NCI-H187 (cell line): ENCODE measurements at places on chromosomes 1 and 21.

DNA sequence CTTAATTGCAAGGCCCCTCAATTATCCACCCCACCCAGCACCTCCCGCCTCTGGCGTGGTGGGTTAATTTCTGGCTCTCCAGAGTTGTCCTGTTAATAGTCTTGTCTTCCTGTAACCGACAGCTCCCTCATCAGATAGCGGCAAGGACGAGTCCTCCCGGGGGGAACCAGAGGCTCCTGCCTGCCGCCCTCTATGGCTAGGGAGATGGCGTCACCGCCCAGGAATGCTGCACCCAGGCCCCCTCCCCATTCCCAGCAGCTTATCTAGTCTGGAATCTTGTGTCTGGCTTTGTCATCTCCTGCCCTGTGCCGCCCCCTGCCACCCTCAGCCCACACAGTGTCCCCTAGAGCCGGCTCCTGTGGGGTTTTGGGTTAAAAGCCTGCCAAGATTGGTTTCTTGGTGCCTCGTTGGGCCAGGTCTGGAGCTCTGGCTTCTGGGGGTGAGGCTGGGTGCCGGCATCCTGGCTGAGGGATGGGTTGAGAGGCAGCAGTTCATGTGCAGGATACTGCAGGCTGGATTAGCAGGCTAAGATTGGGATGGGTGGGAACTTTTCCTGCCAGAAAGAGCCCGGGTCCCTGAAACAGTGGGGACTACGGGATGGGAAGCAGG is 48.8 kb downstream of the EDN2 start:
- DNase-seq, result no peak

DNA sequence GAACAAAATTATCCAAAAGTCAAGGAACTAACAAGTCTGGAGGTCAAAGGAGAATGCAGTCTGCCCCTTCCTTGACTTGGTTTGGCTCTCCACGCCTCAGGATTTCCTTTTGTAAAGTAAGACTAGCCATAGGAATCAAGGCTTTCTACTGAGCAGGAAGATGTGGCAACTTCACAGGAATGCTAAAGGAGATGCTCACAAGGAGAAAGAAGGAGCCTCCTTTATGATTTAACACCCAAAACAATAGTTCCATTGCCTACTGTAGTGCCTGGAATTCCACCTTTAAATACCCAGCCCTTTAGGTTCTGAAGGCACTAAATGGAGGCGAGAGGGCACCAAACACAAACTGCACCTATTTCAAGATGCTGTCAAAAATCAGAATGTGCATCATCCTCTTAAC is 176.3 kb upstream of the NFIA start:
- DNase-seq, result no peak

DNA sequence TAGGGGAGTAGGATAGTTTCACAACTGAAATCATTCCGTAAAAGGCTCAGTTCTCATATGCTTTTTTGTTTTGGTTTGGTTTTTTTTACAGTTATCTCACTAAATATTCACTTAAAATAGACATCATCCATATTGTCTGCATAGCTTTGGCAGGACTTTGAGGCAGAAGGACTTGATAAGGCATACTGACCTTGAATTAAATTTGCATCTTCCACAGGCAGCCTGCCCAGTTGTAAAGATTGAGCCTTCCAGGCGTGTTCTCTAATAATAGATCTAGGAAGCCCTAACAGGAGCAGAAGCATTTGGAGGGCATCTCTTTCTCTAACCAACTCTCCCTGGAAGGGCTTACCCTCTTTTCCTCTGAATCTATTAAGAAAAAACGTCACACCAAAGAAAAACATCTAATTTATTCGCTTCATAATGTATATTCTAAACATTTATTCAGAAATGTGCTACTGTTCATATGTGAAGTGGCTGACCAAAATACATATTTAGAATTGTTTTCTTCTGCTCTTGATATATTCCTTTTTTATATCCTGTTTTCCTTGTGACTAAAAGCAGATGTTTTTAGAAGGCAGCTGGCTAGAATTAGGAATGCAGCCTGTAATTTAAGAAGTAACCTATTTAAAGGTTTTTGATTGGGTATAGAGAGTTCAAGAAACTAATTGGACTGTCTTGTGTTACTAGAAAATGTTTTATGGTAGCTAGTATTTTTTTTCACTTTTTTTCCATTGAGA is 20.2 kb downstream of the DESI2 start:
- DNase-seq, result no peak

DNA sequence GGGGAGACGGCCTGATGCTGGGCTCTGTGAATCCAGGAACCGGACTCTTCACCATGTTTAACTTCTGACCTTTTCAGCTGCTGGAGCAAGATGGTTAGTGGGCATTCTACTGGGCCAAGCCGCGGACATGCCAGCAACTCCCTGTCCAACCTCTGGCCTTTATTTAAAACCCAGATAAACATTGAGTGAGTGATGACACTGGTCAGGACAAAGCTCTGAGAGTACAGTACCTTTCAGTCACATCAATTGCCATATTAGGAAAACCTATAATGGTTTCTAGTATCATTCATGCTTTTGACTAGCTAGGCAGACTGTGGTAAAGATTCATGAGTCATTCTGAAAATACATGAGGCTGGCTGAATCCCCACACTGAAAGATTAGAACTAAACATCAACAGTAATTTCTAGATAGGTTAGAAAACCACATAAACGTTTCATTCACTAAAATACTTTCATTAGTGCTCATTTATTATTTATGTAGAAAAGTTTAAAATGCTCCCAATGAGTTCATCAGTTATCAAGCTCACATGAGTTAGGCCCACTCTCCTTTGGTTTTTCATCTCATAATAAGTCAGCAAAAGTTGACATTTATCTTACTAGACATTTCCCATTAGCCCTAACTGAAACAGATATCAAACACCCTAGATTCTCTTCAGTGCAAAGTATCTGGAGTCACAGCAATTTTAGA is 7.1 kb upstream of the ACTA1 start:
- DNase-seq, result no peak

GRCh38 chr1:222757646-222758268 is 20.8 kb downstream of the FAM177B start:
- DNase-seq, result no peak

GRCh38 chr1:47569681-47570470 is 132.0 kb downstream of the FOXD2 start:
- no peak for DNase-seq
